Calu3 (cell line): ENCODE measurements at places on chromosomes 13 and 19. TPM values are rescaled to one million over a fixed set of nuclear protein-coding genes. Genes with fewer than 3 reads are reported as not detected.

DNA sequence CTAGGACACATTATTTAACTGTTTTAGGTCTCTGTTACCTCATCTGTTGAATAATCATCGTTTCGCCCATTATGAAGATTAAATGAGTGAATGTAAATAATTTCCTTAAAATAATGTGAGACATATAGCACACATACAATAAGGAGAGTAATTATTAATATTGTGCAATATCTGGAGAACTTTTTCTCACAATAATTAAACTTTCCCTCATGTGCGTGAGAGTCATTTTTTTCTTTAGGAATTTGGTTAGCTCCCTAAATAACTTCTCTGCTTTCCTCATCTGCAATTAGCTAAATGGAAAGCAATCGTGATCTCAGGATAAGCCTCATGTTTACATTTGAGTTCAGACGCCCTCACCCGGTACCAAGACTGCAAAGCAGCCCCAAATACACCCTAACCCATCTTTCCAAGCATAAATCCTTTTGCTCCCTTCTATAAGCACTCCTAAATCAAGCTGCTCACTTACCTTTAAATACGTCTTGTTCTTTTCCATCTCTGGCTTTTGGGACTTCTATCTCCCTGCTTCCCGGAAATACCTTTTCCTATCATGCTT lies 78.8 kb downstream of the MZT1 start:
- H3K4me1 ChIP-seq: no peaks in the 10 kb centered on the region
- no peak overlapping the region for H3K27ac ChIP-seq
- DNase-seq: no peak
- no peaks in the 10 kb centered on the region for H3K27me3 ChIP-seq
- H3K36me3 ChIP-seq: no peaks in the 10 kb centered on the region
- H3K4me3 ChIP-seq: no peak overlapping the region

Gene KLK15
- not detected in 2 replicates for total RNA-seq

DNA sequence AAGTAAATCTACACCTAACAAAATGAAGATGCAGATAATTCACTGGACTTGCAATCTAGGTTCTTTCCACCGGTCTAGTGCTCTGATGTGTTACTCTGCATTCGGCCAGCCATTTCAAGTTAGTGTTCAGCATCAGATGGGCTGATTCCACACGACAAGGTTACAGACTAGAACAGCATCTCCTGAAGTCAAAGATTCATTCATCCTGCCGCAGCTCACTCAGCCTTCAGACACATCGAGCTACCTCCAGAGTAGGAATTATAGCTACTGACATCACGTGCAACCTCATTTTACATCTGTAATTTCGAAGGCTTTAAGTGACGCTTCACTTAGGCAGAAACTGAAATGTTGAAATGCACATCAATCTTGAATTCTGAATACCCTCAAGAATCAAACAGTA lies 76.5 kb downstream of the LHFPL6 start:
- H3K4me3 ChIP-seq: no peak overlapping the region
- peaks cover 2% of the 10 kb centered on the region for H3K27me3 ChIP-seq
- no peak overlapping the region for H3K27ac ChIP-seq
- H3K4me1 ChIP-seq: no peaks in the 10 kb centered on the region

Gene TNFSF9
- total RNA-seq: 0.92 and 1.6 TPM in 2 replicates

- no peaks in the 10 kb centered on the region for H3K4me1 ChIP-seq
- H3K27me3 ChIP-seq: no peaks in the 10 kb centered on the region
- H3K27ac ChIP-seq: no peak overlapping the region
- H3K4me3 ChIP-seq: no peak overlapping the region
- DNase-seq: no peak
- no peaks in the 10 kb centered on the region for H3K36me3 ChIP-seq
These were observed 616 bp upstream of the PCDH17 start for GRCh38 chr13:57630661-57631595.

Gene LGALS7B
- total RNA-seq: 3.2 and 4.8 TPM in 2 replicates

- H3K27ac ChIP-seq: no peak overlapping the region
- H3K4me1 ChIP-seq: no peaks in the 10 kb centered on the region
- H3K27me3 ChIP-seq: no peaks in the 10 kb centered on the region
- DNase-seq: no peak
- H3K4me3 ChIP-seq: no peak overlapping the region
These were observed 483.3 kb upstream of the SPRY2 start for GRCh38 chr13:80824229-80824628.

- H3K36me3 ChIP-seq: peaks cover 31% of the 10 kb centered on the region
- no peak overlapping the region for H3K4me3 ChIP-seq
- no peaks in the 10 kb centered on the region for H3K4me1 ChIP-seq
- DNase-seq: no peak
These were observed 10.2 kb downstream of the KRI1 start for GRCh38 chr19:10555610-10555973.

Gene RNF225
- 0.51 and 0.61 TPM in 2 replicates for total RNA-seq

DNA sequence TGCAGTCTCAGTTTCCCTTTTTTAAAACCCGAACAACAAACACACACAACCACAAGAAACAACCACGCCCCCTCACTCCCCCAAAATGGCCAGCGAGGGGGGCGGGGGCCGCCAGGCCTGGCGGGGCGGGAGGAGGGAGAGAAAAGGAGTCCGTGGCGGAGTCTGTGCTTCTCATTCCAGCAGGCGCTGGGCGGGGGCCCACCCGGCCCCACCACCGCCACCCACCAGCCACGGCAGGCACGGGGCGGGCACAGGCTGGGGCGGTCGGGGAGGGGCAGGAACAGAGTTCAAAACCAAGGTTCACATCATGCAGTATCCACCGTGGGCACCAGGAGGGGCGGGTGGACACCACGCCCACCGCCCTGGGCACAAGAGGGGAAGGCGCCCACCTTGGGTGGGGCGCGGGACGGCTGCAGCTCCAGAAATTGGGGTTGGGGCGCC lies 12.9 kb downstream of the DPF1 start:
- H3K27me3 ChIP-seq: peaks cover 38% of the 10 kb centered on the region
- no peak for DNase-seq

GRCh38 chr19:58543826-58544590 lies at the start of gene TRIM28:
Gene TRIM28 (plus strand): TSS chr19:58544064. CDS start chr19:58544758, 694 bp downstream.
- H3K4me1 ChIP-seq: peaks cover 17% of the 10 kb centered on the region
- H3K36me3 ChIP-seq: peaks cover 58% of the 10 kb centered on the region
- peak within 1 kb of the TSS; percentile 95 for H3K27ac ChIP-seq
- peak; percentile 100 for DNase-seq
- peaks cover 44% of the 10 kb centered on the region for H3K27me3 ChIP-seq

Gene RFXAP
- total RNA-seq: 3.8 and 6.2 TPM in 2 replicates

- H3K27ac ChIP-seq: peak overlapping the region; percentile 79
- DNase-seq: peak; percentile 51
These were observed 755 bp upstream of the RAB3A start for GRCh38 chr19:18204394-18205199.

Gene HNRNPA1L2
- total RNA-seq: 6.8 and 8.6 TPM in 2 replicates

DNA sequence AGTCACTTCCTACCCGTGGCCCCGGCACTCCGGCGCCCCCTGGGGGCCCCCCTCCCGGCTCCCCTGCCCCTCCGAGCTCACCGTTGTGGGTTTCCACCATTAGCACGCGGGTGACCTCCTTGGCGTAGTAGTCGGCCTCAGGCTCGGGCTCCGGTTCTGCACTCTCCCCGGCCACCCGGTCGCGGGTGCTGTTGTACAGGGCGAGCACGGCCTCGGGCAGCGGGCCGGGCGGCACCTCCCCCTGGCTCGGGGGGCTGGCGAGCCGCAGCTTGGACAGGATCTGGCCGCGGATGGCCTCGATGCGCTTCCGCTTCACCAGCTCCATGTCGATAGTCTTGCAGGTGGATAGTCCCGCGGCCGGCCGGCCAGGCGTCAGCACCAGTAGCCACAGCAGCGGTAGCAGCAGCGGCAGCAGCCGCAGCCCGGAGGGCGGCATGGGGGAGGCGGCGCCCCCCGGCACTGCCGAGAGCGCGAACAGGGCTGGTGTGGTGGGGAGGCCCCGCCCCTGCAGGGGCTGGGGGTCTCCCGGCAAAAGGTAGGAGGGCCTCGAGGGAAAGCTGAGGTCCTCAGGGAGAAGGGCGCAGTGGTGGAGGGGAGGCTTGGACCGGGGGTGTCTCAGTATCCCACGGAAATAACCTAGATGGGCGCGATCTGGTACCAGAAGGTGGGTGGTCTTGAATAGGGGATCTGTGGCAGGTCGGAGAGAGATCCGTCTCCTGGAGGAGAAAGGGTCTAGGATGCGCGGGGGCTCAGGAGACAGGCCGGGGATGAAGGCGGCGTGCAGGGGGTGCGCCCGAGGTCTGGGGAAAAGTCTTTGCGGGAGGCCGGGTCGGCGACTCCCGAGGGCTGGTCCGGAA lies 885 bp downstream of the TGFB1 start:
- peak overlapping the region; percentile 89 for H3K4me3 ChIP-seq
- peak; percentile 90 for DNase-seq
- peaks cover 21% of the 10 kb centered on the region for H3K4me1 ChIP-seq
- H3K36me3 ChIP-seq: peaks cover 42% of the 10 kb centered on the region

Gene SAMD1
- total RNA-seq: 41.1 and 44.2 TPM in 2 replicates

Gene KLK12
- not detected in 2 replicates for total RNA-seq

DNA sequence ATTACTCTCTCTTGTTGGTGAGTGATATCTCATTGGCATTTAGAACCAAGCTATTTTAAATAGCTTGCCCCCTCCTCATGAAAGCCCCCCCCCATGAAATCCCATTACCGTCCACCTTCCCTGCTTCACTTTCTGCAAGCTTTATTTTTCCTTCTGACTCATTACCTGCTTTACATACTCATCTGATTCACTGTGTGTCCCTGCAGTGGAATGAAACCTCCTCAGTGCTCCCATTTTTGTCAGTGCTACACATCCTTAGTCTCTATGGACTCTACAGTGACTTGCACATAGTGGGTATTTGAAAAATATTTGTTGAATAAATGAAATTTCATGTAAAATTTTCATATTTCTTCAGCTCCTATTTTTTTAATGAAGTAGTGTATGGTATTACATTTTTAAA lies 62.3 kb downstream of the DOCK9 start:
- H3K4me1 ChIP-seq: peaks cover 5% of the 10 kb centered on the region
- H3K27me3 ChIP-seq: no peaks in the 10 kb centered on the region
- H3K36me3 ChIP-seq: peaks cover 3% of the 10 kb centered on the region
- no peak for DNase-seq
- no peak overlapping the region for H3K27ac ChIP-seq
- H3K4me3 ChIP-seq: no peak overlapping the region

DNA sequence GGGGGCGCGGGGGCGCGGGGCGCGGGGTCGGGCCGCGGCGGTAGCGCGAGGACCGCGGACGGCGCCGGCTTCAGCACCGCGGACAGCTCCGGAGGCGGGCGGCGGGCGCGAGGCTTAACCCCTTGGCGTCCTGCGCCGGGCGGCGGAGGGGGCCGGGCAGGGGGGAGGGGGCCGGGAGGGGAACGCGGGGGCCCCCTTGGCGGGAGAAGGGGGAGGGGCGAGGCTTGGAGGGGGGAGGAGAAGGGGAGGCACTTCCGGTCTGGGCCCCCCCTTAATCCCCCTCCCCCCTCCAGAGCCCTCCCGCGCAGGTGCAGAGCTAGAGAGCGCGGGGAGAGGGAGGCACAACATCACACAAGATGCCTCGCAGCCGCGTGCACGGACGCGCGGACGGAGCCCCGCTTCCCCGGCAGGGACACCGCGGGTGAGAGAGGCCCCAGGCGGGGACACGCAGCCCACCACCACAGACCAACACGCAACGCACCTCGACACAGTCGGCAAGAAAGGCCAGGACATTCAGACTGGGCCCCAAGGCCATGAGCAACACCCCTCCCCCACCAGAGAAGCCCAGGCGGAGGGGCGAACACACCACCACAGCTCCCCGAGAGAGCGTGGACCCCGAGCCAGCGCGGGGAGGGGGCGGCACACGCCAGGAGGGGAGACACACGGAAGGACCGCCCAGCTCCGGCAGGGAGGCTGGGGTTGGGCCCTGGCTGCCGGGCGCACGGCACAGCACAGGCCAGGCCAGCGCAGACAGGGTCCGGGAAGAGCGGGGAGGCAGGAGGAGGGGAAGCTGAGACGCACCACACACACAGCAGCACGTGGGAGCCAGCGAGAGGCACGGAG lies 24.1 kb downstream of the SHANK1 start:
- H3K36me3 ChIP-seq: peaks cover 8% of the 10 kb centered on the region
- peaks cover 92% of the 10 kb centered on the region for H3K27me3 ChIP-seq
- no peak for DNase-seq
- H3K4me3 ChIP-seq: no peak overlapping the region

GRCh38 chr19:2853015-2853606 lies 11.8 kb downstream of the ZNF555 start:
- no peaks in the 10 kb centered on the region for H3K27me3 ChIP-seq
- H3K4me1 ChIP-seq: no peaks in the 10 kb centered on the region
- H3K4me3 ChIP-seq: no peak overlapping the region
- no peak for DNase-seq
- peaks cover 24% of the 10 kb centered on the region for H3K36me3 ChIP-seq

- H3K4me1 ChIP-seq: peaks cover 1% of the 10 kb centered on the region
- H3K27me3 ChIP-seq: peaks cover 25% of the 10 kb centered on the region
- peaks cover 2% of the 10 kb centered on the region for H3K36me3 ChIP-seq
- no peak overlapping the region for H3K4me3 ChIP-seq
- no peak overlapping the region for H3K27ac ChIP-seq
These were observed 4.2 kb upstream of the TNFSF11 start for GRCh38 chr13:42569576-42570344.

DNA sequence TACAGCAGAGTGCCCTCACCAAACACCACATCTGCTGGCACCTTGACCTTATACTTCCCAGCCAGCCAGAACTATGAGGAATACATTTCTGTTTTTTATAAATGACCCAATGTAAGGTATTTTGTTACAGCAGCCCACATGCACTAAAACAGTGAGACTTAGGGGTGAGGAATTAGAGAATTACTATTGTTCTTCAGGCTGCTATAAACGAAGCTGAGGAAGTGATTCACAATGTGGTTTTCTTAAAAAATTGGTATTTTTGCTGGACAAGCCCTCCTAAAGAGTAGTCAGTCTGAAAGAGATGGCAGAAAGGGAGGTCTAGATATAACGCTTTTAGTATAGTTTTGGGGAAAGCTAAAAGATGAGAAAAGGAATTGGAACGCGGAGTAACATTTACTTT lies 101.0 kb downstream of the SLITRK6 start:
- H3K27ac ChIP-seq: no peak overlapping the region
- no peaks in the 10 kb centered on the region for H3K27me3 ChIP-seq
- no peaks in the 10 kb centered on the region for H3K36me3 ChIP-seq

Gene TEX101
- not detected in 2 replicates for total RNA-seq
